ENCODE measurements at places on chromosomes 3 and 15.
A peak's percentile ranks its signal among the peaks of the same experiment; 100 is the strongest.

- DNase-seq = no peak
These were observed 10.3 kb downstream of the GPR87 start for GRCh38 chr3:151306168-151306810.

- DNase-seq = no peak
These were observed 27.5 kb downstream of the CRYGS start for GRCh38 chr3:186516646-186517045.

DNA sequence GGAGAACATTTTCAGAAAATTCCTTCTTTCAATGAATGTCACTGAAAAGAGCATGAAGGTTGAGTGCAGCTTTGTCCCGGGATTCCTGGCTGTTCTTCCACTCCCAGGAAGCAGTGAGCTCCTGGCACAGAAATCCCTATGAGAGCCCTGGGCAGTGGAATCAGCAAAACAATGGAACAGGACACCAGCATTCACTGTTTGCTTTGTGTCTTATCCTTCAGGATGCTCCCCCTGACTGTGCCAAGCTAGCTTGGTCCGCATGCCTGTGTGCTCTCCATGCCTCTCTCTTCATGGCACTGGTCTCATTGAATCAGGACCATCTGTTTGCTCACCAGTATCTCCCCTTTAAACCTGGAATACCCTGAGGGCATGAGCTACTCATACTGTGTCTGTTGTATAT lies 102.0 kb upstream of the GADL1 start:
- no peak for DNase-seq

DNA sequence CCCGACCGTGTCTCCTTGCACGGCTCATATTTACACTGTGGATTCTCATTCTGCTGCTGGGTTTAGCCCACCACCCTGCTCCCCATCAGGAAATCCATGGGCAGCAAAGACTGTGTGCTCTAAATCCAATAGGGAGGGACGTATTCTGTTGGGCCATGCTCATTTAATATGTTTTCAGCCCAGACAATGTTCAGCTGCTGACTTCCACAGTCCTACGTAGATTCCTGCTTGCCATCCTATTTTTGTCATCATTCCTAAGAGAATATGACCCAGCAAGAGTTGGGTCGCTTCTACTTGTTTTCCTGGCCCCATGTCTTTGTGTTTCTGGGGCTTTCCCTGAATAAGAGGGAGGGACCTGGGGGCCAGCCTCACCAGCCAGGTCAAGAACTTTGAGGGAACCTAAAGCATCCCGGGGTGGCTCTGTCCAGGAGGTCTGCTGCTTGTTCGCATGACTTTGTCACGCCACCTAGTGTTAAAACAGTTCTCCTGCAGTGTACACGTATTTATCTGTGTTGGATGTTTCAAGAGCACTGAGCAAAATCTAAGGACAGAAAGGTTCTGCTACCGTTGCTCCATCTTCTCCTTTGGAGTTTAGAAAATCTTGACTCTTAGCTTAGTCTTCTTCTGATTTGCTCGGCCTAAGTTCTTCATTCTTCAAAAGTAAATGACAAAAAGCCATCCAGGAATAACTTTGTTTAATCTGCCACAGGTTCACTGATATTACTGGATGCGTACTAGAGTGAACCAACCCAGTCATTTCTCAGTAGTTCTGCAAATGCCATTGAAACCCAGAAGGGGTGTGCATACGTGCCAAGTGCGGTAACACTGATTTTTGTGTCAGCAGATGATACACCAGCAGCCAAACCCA lies 79.8 kb upstream of the NR2E3 start:
- no peak for DNase-seq

GRCh38 chr15:81819924-81820635 lies 225.7 kb downstream of the MEX3B start:
- DNase-seq = no peak

DNA sequence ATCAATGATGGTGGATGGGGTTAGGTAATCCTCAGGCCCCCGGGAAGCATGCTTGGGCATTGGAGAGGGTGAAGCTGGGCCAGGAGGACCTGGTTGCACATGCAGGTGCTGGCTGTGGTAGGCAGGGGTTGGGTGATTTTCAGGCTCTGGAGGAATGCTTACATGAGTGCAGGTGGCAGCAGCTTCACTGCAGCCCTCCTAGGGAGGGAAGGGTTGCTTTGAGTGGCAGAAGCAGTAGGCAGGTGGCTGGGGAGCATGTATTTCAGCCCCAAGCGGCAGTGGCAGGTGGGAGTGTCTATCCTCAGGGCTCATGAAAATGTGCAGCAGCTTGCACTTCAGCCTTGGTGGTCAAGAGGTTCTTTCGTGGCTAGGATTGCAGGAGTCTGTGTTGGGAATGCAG lies 230.0 kb upstream of the CTNNB1 start:
- DNase-seq = no peak

GRCh38 chr3:181316482-181316881 lies 326.9 kb upstream of the DNAJC19 start:
- DNase-seq = no peak

DNA sequence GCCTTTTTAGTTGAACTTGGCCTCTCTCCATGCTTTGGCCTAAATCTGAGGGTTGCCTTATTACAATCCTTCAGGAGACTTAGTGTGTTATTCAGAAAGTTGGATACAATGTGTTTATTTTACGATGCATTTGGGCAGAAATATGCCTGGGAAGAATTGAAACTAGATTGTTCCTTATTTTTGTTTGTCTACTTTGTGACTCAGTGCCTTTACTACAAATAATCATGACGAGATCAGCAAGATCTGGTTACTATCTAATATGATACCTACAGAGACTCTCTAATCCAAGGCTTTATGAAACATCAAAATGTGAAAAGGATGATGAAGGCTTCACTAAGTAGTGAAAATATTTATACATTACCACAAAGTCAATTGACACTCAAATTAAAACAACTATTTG lies 82.2 kb downstream of the RBMS3 start:
- DNase-seq = no peak

- DNase-seq = no peak
These were observed 11.1 kb downstream of the LRCH3 start for GRCh38 chr3:197801891-197802778.

DNA sequence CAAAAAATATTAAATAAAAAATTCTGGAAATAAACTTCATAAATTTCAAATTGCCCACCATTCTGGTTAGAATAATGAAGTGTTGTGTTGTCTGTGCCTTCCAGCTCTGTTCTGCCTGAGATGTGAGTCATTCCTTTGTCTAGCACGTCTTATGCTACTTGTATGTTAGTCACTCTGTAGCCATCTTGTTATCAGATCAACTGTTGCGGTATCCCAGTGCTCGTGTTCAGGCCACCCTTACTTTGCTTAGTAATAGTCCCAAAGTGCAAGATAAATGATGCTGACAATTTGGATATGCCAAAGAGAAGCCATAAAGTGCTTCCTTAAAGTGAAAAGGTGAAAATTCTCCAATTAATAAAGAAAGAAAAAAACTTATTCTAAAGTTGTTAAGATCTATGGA lies 527.5 kb downstream of the NAALADL2 start:
- DNase-seq = peak; percentile 45

DNA sequence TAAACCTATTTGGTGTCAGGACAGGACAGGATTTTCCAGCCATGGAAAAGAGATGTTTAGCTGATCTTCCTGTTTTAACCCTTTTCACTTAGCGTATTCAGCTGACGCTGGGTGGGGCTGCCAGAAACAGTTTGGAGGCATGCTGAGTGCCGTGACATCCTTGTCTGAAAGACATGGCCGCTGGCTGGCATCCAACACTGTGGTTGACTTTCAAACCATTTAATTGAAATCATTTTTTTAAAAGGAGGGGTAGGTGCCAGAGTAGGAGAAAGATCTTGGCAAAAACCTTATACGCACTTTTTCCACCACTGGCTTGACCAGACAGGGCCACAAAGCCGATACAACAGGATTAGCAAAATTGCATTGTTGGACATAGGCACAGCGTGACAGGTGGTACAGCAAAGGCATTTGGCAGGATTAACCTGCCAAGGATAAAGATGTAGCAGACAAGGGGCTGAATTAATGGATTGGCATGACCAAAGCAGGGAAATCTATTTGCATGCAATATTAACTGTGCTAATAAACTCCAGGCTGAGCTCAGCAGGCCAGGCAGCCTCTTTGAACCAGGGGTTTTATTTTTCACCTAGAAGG lies 131.8 kb upstream of the TOPAZ1 start:
- DNase-seq = no peak

GRCh38 chr3:36697229-36698001 lies 66.9 kb downstream of the DCLK3 start:
- DNase-seq = no peak

DNA sequence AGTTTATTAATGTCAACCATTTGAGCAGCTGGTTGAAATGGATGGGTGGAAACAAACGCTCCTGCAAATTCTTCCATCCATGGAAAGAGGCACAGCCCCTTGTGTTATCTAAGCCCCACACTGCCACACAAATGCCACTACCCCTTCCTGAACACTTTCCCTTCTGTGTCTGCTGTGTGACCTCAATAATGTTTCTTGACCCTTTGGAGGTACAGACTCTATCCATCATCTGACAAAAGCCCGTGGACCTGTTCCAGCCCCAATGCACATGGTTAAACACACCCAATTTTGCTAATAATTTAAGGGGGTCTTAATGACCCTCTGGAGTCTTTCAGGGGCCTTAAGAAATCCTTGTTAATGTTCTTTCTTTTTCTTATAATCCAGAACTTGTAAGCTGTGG lies 482.2 kb upstream of the CFAP20DC start:
- no peak for DNase-seq

DNA sequence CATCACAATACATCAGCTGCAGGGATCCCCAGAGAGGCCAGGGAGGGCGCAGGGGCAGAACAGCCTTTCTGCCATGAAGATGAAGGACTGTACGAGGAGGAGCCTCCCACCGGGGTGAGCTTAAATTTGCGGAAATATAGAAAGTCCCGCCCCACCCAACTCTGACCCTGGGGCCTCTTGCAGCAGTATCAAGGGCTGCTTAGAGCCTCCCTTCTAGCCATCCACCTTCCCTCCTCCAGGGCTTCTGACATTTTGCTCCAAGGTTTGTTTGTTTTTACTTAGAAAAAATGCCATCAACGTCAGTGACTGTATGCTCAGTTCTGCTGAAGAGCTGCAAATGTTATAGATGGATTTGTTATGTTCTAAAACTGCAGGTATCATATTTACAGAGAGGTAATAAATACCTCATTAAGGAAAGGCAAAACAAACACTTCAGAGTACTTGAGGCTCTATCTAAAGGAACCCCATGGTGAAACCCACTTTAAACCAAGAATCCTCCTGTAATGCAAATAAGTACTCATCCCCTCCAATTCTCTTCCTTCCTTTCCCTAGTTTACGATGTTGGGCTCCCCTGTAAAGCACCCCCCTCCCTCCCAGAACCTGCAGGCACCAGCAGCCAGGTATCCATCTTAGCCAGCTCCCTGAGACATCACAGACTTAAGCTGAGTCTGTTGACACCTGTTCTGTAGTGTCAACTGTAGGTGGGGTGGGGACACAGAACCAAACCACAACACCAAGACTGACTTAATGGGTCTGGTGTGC lies 30.5 kb downstream of the RFTN1 start:
- DNase-seq = no peak

DNA sequence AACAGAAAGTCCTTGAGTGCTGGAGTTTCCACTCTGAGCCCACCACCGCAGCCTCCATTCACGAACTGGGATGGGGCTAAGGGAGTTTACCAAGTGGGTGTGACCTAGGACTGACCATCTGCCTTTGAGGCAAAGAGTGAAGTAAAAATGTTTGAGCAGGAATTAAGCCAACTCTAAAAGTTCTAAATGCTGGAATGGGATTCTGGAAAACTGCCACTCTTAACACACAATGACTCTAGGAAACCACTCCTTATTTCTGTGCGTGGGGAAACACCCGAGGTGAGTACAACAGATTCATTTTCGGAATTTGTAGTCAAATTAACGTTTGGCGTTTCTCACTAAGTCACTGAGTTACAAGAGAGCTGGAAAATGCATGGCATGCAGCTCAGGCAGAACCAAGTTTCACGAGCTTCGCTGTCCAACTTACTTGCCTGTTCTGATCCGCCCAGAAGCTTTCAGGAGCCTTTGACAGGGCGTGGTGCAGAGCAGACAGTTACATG lies 31.6 kb downstream of the ISL2 start:
- no peak for DNase-seq
